ENCODE measurements at places on chromosomes 2 and 18. TPM values are rescaled to one million over a fixed set of nuclear protein-coding genes. Genes with fewer than 3 reads are reported as not detected.

NLRC4 gene
- total RNA-seq: 3.0 TPM

C18orf54 gene
- 0.42 TPM for total RNA-seq

DQX1 gene
- not detected for total RNA-seq

IL36RN gene
- total RNA-seq: not detected

UGT1A4 gene
- not detected for total RNA-seq

TRIM54 gene
- not detected for total RNA-seq

AFF3 gene
- 21.9 TPM for total RNA-seq

ZNF396 gene
- 0.52 TPM for total RNA-seq

SPDYA gene
- total RNA-seq: 12.4 TPM

BIN1 gene
- 43.9 TPM for total RNA-seq

NT5DC4 gene
- total RNA-seq: not detected

COLEC11 gene
- total RNA-seq: not detected

RPRM gene
- total RNA-seq: 0.10 TPM
